NCI-H2081 treated with DMSO at 0.1 percent for 48 hours (cell line): ENCODE measurements at places on chromosomes 12 and 14.

DNA sequence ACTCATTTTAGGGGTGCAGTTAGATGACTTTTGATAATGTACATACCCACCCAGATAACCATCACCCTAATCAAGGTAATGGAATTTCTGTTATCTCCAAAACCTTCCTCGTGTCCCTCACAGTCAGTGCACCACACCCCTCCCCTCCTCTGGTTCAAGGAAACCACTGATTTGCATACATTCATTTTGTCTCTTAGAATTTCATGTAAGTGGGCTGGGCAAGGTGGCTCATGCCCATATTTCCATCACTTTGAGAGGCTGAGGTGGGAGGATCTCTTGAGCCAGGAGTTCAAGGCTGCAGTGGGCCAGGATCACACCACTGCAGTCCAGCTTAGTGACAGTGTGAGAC is 15.7 kb downstream of the ADIPOR2 start:
- DNase-seq = no peak

DNA sequence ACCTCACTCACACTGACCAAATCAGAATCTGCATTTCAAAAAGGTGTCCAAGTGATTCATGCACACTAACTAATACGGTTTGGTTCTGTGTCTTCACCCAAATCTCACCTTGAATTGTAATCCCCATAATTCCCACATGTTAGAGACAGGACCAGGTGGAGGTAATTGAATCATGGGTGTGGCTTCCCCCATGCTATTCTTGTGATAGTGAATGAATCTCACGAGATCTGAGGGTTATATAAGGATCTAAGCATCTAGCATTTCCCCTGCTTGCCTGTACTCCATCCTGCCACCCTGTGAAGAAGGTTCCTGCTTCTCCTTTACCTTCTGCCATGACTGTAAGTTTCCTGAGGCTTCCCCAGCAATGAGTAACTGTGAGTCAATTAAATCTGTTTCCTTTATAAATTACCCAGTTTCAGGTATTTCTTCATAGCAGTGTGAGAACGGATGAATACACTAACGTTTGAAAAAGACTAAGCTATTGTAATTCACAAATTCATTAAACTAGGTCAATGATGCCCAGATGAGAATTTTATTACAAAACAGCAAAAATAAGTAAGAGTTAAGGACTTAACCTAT is 759.1 kb downstream of the GALC start:
- DNase-seq = no peak

DNA sequence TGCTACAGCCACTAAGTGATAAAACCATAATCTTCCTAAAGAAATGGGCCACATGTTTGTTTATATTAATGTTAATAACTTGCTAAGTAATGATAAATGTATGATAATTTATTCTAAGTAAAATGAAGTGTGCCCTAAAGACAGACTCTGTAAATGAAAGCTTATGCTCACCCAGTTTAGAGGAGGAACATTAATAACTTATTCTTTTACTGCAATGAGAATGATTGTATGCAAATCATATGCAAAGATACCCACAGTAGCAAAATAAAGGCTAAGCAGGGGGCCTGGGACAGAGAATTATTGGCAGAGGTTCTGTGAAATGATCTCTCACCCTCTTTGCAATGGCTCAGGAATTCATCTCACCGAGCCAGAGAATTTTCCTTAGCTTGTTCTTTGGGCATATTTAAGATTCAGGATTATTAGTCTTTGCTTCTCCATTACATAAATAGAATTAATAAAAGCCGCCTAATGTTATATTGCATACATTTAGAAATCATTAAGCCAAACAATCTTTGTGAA is 75.9 kb downstream of the TMEM132D start:
- DNase-seq = no peak

DNA sequence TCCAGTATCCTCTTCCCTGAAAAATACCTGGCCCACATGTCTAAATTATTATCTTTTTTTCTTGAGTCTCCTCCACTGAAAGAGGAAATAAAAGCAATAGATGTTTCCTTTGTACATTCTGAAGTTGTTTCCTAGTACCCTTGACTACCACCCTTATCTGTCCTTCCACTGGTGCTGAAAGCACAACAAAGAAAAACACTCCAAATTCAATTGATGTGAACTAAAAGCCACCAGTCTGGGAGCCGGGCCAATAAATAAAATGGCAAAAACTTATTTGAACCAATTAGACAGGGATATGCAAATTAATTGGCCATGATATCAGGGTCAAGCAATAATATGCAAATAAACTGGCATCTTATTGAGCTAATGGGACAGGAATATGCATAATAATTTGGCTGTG is 330.5 kb downstream of the PAWR start:
- DNase-seq = no peak

GRCh38 chr14:76500480-76500879 is 124.5 kb downstream of the ESRRB start:
- no peak for DNase-seq

DNA sequence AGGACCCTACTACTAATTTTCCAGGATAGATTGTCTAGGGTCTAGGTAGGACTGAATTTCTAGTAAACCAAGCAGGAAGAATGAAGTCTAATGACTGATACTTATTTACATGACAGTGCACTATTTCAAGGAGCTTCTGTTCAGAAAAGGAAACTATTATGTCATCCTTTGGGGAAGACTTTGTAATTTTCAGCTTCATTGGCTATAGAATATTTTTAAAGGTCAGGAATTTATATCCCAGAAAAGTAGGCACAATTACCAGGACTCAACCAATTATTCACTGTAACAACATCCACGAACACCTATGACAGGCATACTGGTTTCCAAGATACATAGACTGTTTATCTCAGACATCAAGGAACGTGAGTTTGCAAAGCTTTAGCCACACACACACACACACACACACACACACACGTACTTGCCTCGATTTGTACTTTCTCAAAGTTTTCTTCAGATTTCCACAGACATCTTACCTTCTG is 23.2 kb downstream of the OR6S1 start:
- DNase-seq = no peak
